ENCODE measurements at places on chromosomes 5 and 9.

- no peak for DNase-seq
Measured at GRCh38 chr5:125311743-125312142, 565.3 kb upstream of the ZNF608 start.

GRCh38 chr9:132472599-132472998 is 62.6 kb downstream of the CFAP77 start:
- no peak for DNase-seq

- no peak for DNase-seq
Measured at GRCh38 chr9:6584881-6585597, 60.5 kb downstream of the GLDC start.

DNA sequence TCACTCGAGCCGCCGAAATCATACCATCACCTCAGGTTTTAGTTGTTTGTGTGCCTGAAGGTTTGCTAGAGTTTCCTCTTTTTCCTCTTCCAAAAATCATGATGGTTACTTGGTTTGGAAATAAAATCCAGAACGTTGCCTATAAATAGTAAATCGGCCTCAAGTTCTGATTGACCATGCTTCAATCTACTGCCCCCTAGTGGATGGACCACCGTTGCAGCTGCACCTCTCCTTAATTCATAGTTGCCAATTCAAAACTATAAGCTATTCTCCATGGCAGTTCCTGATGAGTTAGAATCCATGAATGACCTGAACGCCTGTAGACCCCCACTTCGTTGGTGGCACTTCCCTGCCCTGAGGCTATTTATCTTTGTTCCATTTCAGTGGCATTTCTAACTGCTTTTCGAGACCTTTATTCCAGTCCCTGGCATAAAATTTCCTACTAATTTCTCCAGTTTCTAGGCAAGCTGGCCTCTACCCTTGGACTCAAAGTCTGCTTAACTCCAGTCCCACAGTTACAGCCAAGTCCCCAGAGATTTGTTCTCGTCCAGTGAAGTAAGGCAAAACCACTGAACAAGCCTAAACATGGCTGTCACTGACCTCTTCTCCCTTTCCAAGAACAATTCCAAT is 422.6 kb downstream of the EFNA5 start:
- no peak for DNase-seq

DNA sequence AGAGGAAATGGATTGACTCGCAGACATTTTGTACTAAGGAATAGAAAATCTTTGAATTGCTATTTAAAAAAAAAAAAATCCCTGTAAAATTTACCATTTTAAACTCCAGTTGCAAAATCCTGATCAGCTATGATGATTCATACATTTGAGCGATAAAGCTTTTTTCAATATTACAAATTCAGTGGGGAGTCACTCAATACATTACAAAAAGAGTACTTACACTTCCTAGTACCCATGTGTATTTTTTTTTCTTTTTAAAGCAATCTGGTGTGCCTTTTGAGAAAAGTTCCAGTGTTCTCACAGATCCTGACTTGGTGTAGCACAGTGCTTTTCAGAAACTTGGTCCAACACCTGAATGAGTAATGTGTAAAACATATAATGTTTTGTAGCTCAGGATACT is 54.3 kb downstream of the PIK3R1 start:
- DNase-seq = no peak

GRCh38 chr5:126354012-126354857 is 69.0 kb upstream of the GRAMD2B start:
- no peak for DNase-seq

DNA sequence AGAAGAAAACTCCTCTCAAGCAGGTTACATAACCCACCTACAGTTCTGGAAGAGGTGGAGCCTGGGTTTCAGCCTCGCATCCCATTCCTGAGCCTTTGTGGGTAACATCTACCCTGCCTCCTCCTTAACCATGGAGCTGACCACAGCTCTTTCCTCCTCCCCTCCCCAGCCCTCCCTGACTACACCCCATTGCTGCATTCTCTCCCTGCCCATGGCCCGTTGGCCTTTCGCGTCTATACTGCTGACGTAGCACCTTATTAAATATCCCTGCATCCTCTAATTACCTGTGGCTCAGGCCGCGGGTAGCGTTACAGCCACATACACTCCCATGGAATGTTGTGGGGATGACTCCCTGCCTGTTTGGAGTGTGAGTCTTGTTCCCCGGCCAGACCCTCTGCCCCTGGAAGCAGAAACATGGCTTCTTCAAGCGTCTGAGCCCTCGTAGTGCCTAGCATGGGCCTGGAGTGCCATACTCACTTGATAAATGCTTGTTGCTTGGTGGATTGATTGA is 72.8 kb downstream of the WWC1 start:
- DNase-seq = no peak
